Kasumi-1 (cell line): ENCODE measurements at places on chromosomes 1 and 21.

GRCh38 chr1:25106352-25106751 is 126.0 kb downstream of the SYF2 start:
- DNase-seq: no peak

- no peak for DNase-seq
Measured at GRCh38 chr1:153842006-153842471, 66.8 kb downstream of the SLC27A3 start.

DNA sequence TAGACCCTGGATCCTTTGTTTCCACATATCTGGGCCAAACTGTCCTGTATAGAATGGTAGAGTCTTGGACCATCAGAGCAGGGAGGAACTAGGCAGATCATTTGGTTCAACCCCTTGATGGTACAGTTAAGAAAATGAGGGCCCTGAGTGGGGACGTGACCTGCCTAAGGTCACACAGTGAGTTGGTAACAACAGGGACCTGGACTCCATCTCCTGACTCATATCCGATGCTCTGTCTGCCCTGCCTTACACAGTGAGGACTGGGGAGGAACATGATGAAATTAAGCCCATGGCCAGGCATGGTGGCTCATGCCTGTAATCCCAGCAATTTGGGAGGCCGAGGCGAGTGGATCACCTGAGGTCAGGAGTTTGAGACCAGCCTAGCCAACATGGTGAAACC is 440.2 kb downstream of the PTPRU start:
- DNase-seq: no peak

DNA sequence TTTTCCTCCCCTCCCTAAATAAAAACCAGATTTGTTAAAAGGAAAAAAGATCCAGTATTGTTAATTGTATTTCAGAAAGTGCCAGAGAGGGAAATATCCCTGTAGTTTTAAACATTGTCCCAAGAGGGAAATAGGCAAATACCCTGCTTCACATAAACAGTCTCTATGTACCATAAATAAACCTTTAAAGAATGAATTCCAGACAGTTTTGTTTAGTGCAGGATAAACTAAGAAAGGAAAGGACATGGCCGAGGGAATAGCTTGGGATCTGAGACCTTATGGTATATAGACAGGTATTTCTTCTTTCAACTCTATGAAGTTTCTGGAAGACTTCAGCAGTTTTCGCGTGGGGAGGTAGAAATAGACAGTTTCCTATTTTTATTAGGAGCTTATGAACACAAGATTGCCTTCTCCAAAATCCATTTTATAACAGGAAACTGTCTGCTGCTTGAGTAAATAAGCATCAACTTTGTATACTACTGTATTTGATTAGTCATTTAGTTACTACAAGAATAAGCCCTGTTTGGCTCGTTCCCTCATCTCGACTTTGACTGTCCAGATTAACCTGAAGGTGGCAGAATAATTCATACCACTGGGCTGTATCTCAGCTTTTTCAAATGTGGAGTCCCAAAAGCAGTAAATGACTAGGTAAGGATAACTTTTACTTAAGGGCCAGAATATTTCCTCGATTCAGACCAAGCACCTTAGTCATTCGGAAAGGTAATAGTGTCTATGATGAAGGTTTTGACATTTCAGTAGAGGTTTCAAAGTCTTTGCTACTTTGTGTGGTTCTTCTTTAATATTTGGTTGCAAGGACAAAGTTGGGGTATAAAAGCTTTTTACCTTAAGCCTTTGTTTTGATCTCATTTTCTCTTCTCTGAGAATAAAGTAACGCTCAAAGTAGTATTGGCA is 177.5 kb downstream of the VPS13D start:
- DNase-seq: peak; percentile 11

DNA sequence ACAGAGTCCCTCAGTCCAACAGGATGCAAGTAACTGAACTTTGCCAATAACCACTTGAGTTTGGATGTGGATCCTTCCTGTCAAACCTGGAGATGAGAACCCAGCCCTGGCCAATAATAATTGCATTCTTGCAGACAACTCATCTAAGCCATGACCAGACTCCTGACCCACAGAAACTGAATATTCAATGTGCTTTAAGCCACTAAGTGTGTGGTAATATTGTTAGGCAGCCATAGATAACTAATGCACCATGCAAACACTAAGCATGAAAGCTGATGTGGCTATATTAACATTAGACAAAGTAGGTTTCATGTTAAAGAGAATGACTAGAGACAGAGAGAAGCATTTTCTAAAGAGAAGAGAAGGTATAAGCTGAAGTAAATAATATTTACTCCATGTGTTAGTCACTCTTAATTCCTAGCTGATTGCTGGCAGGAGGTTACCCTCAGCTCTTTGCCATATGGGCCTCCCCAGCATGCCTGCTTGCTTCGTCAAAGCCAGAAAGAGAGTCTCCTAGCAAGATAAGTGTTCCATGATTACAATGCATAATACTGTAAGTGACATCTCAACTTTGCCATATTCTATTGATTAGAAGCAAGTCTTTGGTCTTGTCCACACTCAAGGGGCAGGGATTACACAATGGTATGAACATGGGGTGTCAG is 276.4 kb upstream of the PLXNA2 start:
- DNase-seq: no peak

DNA sequence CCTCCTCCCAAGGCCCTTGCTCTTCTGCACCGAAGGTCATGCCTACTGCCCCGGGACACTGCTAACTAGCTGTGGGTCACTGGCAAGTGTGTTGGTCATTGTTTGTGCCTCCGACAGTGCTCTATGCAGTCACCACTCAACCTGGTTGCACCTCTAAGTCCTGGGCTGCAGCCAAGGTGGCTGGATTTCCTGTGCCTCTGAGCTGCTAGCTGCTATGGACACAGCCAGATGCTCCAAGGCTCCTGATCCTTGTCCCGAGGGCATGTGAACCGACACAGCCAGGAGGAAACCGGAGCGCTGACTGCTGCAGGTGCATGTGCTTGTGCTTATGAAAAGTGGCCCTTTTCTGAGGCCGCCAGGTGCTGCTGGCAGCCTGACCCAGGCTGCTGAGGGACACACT is 14.7 kb upstream of the SPOCD1 start:
- no peak for DNase-seq

GRCh38 chr1:52296345-52296744 is 69.7 kb downstream of the CC2D1B start:
- DNase-seq: peak; percentile 90

GRCh38 chr1:31663622-31664452 is 19.2 kb upstream of the PEF1 start:
- no peak for DNase-seq

DNA sequence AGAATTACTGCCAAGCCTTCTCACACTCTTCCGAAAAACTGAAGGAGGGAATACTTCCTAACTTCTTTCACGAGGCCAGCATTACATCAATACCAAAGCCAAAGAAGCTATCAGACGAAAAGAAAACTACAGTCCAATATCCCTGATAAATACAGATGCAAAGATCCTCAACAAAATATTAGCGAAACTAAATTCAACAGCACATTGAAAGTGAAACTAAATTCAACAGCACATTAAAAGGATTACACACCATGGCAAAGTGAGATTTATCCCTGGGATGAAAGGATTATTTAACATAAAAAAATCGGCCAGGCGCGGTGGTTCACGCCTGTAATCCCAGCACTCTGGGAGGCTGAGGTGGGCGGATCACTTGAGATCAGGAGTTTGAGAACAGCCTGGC is 176.8 kb downstream of the FAF1 start:
- DNase-seq: no peak

GRCh38 chr1:83920320-83920719 is 78.6 kb downstream of the TTLL7 start:
- DNase-seq: no peak

GRCh38 chr21:16840538-16840937 is 672.3 kb upstream of the CXADR start:
- no peak for DNase-seq

DNA sequence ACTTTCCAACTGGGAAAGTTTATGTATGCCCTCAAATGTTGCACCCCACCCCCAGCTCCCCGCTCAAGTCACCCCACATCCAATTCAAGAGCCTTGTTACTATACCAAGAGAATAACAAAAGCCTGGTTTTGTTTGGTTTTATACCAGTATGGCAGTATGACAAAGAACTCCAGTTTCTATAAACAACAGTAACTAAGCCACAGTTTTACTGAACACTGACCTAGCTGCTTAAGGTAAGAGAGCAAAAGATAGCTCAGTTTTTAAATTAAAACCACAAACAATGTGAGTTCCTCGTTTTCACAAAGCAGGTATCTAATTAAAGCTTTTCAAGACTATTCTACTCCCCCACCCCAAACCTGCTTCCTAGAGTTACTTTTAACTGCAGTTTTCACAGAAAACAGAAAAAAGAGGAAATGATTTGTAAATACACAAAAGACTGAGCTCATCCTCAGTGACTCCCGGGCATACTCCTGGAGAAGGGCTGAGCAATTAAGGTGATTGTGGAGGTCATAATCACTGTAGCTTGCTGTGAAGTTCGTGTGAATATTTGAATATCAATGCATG is 59.3 kb upstream of the LHX8 start:
- peak; percentile 47 for DNase-seq

GRCh38 chr1:117365350-117366176 is 1.7 kb upstream of the MAN1A2 start:
- DNase-seq: peak; percentile 32

DNA sequence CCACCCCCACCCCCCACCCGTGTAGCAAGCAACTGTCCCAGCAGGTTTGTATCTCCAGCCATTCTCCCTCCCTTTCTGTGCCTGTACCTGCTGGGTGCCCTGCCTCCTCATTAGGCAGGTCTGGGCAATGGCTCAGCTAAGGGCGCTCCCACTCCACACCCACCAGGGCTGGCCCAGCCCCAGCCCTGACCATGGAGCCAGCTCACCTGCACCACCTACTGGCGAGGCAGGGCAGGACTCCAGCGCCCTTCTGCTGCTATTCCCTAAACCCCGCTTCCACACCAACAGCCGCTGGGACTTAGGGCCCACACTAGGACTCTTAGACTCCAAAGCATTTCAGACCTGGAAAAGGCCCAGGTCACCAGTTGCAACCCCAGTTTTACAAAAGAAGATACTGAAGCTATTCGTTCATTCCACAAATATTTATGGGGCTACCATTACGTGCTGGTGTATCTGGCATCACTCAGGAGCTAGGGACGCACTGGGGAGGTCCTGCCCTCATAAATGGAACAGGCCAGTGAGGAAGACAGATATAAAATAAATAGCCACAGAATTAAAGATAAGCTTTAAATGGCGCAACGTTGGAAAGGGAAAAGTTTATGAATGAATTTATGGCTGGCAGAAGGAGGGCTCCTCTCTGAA is 24.0 kb downstream of the PGLYRP3 start:
- peak; percentile 19 for DNase-seq

DNA sequence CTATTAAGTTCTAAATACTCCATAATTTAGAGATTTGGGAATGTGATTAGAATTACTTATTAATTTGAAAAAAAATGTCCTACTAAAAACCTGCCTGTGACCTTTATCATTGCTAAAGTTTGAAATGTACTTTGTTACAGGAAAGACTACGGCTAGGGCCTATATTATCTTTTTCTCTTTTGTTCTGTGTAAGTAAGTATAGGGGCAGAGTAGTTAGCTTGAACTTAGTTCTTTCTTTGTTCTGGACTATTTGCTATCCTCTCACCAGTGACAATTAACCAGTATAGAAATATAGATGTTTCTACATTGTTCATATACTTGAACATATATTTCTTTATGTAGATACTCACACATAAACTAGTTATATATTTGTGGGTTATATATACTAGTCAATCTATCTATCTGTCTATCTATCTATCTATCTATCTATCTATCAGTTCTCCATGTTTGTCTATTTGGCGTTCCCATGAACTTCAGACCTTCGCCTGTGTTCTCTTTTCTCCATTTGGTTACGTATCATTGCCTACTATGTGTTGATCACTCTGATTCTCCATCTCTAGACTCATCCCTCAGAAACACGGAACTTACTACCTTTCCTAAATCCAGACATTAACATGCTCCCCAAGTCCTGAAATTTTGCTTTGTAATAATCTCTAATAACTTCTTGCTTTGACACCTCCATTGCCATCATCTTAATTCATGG is 3.3 kb downstream of the PTPRC start:
- no peak for DNase-seq

DNA sequence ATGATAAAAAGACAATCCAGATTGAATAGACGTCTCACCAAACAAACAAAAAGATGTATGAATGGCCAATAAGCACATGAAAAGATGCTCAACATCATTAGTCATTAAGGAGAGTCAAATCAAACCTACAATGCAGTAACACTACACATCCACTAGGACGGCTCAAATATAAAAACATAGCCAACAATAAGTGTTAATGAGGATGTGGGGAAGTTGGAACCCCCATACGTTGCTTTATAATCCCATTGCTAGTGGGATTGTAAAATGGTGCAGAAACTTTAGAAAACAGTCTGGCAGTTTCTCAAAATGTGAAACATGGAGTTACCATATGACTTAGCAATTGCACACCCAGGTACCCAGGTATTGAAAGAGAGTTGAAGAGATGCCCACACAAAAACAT is 14.7 kb upstream of the IL24 start:
- DNase-seq: no peak

DNA sequence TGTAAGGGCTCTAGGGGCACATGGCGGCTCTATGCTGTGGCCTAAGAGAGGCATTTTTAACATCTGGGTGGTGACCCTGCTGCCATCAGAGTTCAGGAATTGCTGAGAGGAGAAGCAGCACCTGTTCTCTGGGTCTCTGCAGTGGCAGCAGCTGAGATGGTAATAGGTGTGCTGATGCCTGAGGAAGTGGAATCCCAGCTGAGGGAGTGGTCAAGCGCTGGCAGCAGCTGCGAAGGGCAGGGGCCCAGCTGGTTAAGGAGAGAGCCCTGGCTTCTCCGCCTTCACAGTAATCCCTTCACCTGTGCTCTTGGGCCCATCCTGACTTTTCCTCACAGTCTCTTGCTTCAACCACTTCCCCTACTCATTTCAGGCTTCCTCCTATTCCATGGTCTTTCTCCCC is 39.8 kb downstream of the GJA5 start:
- no peak for DNase-seq

GRCh38 chr1:174217787-174218574 is 58.7 kb downstream of the RABGAP1L start:
- peak; percentile 63 for DNase-seq

- peak; percentile 59 for DNase-seq
Measured at GRCh38 chr1:65958561-65959350, 166.1 kb downstream of the PDE4B start.
